Kidney capillary endothelial cell (primary cell): ENCODE measurements at places on chromosomes 13 and 19.

DNA sequence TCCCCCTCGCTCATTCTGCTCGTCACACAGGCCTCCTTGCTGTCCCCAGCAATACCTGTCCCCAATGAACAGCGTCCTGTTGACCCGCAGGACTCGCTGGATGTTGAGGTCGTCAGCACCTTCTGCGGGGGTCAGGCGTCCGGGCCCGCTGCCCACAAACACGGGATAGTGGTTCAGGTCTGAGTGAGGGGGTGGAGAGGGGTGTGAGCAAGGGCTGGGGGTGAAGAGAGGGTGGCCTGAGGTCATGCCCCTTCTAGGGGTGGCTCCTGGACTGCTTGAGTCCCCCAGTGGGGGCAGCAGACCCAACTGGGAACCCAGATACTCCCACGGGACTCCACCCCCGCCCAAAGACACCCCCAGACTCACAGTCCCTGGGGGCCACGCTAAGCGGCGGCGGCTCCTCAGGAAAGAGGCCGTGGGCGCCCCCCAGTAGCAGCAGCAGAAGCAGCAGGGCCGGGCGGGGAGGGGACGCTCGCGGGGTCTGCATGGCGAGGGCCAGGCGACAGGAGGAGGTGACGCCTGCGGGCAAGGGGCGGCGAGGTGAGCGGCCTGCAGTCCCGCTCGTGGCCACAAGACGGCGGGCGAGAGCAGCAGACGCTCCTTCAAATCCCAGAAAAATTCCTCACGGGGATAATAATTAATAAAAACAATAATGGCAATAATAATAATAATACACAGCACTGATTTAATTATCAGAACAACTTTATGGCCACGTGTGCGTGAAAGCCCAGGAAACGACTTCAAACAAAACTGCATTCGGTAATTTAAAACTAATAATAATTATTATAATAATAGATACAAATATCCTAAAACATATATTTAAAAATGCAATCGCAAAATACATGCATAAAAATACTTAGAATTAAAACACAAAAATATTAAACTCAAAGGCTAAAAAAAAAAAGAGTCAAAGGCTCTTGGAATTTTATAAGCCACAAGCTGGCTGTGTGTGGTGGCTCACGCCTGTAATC is 1.2 kb downstream of the SEMA6B start:
- no peak for DNase-seq

DNA sequence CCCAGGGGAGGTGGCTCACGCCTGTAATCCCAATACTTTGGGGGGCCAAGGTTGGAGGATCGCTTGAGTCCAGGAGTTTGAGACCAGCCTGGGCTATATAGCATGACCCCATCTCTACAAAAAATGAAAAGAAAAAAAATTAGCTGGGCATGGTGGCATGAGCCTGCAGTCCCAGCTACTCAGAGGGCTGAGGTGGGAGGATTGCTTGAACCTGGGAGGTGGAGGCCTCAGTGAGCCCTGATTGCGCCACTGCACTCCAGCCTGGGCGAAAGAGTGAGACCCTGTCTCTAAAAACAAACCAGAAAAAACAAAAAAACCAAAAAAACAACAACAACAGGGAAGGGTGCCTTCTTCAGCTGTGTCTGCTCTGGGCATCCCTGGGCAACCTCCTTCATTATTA is 499 bp upstream of the MYO1F start:
- no peak for DNase-seq

- DNase-seq = peak; percentile 85
Observed at GRCh38 chr19:7492142-7492541, 3.3 kb upstream of the PEX11G start.

DNA sequence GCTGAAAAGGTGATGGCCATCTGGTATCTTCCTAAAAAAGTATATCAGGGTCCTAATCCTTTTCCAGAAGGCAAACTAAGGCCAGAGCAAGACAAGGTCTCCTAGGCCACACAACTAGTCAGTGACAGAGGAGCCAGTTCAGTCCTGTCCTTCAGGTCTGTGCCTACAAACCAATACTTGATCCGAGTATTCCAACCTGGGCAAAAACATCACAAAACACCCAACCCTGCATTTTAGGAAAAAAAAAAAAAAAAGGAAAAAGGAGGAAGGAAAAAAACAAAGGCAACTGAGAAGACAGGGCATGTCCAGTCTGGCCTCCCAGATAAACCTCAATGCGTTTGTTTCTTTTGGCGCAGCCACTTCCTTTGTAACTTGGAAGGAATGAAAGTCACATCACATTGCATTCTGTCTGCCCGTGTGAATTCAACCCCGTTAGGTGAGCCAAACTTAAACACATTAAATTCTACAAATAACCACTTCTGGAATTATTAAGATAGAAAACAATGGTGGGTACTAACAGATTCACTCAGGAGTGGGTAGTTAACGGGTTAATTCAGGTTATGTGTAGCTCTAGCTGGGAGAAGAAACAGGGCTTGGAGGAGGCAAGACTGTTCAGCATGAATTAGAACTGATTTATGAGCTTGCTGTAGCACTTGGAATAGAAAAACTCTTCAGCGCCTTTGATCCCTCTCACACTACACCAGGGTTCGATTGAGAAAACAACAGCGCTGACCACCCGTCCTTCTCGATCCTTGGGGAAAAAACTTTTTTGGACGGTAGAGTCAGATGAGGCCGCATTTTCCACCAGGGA is 43.0 kb upstream of the HNRNPA1L2 start:
- DNase-seq = peak; percentile 18

DNA sequence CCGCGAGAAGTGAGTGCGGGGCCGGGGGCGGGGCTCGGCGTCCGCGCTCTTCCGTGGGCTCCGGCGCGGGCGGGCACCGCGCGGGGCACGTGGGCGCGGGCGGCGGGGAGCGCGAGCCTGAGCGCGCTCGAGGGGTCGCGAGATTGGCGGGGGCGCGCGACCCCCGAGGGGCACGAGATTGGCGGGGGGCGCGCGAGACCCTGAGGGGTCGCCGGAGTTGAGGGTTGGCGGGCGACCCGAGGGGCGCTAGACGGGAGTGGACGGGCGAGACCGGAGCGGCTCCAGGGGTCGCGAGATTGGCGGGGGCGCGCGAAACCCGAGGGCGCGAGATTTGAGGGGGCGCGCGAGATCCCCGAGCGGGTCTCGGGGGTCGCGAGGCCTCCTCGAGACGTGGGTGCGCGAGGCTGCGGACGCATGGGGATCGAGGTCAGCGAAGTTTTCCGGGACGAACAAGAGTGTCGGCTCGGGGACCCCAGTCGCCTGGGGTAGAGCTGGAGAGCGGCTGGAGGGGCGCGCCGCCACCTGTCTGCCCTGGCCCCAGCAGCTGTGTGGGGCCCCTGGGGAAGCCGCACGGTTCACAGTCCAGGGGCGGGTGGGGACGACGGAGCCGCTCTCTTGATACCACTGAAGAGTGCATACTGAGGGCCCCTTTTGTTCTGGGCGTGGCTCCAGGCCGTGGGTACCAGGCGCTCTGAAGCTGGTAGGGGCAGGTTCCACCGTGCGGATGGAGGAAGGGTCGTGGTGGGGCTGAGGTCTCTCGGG is 682 bp downstream of the SSBP4 start:
- no peak for DNase-seq

DNA sequence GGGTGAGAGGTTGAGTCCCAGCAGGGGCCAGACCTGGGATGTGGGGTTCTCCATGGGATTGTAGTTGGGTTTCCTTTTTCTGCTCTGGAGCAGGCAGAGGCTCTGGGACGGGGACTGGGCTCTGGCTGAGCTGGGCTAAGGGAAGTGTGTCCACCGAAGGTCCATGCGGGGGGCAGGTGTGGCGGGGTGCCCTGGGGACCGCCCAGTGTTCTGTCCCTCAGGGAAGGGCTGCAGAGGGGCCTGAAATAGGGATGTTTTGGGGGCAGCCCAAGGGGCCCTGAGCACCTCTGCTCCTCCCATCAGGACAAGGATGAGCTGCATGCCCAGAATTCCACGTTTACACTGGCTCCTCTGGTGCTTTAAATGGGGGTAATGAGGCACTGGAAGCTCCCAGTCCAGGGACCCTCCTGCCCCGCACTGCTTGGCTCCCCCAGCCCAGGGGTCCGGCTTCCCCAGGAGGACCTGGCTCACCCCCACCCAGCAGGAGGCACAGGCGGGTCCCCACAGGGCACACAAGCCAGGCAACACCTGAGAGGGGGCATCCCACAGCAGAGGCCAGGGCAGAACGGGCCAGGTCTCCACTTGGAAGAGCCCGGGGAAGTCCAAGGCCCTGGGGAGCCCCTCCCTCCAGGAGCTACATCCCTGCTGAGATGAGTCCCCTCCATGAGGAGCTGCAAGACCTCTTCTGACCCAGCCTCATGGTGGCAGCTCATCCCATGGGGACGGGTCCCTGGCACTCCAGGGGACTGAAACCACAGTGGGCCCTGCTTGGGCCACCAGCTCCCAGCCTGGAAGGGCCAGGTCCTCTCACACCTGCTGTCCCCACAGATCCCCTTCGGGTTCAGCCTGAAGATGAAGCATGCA is 14.7 kb upstream of the ZNF14 start:
- DNase-seq = no peak

DNA sequence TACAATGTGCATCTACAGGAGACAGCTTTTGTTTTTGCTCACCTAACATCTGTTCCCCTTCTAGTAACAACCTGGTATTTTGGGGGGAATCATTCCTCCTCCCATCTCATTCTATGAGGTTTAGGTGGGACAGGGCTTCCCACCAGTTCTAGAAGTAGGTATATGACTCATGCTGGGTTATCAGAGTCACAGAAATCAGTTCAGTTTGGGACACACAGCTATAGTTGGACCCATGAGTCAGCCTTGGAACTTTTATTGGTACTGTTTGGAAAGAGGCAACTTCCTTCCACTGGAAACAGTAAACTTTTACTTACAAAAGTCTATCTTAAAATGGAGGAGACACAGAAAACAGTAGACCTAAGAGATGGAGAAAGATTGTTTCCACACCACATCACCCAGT is 185.5 kb downstream of the DNAJC3 start:
- no peak for DNase-seq

DNA sequence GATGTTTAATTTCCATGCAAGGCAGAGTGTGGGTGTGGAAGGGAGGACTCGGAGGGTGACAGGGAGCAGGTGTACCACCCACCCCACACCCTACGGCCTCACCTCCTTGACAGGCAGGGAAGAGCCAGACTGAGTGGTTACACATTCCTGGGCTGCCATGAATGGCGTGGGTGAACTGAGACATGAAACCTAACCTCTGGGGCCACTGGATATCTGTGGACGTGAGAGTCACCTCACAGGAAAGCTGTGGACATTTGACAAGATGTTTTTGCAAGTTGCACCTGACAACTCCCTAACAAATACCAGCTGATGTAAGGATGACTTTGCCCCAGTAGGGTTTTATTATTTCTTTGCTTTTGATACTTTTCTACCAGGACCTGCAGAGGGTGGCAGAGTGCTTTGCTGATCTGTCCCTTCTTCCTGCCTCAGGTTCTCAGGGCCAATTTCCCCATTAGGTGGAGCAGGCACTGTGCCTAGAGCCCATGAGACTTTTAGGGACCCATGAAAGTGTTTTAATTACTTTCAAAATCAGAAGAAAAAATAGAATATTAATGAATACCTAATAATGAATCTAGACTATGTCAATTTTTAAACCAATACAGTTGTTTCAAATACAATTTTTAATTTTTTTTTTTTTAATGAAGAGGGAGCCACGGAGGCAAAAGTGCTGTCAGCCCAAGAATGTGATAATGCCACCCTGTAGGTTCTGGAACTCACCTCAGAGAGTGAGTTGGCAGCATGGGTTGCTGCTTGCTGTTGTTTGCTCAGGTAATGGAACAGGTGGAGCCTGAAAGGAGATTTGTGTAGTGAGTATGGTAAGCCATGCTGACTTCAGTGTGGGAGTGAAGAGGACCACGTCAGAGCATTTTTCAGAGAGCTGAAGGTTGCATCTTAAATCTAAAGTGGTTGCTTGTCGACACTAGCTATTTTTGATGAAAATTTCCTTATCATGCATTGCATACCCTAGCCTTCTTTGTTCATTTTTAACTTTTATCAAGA is 58.0 kb upstream of the CYSLTR2 start:
- DNase-seq = peak; percentile 52

- no peak for DNase-seq
Observed at GRCh38 chr13:43985422-43986072, 105.8 kb downstream of the LACC1 start.
